ENCODE measurements at places on chromosomes 13 and 19.
A peak's percentile ranks its signal among the peaks of the same experiment; 100 is the strongest.

DNA sequence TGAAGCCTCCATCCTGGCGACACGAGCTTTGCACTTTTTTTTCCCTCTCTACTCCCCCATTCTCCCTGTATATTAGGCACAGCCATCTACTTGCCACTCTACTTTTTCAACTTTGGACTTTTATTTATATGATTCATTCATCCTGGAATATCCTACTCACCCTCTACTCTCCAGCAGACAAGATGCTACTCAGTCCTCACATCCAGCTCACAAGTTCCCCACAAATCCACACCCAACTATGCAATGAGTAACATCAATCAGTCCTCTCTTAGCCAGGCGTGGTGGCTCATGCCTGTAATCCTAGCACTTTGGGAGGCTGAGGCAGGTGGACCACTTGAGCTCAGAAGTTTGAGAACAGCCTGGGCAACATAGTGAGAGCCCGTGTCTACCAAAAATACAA is 23.9 kb upstream of the URAD start:
- no peak for DNase-seq

DNA sequence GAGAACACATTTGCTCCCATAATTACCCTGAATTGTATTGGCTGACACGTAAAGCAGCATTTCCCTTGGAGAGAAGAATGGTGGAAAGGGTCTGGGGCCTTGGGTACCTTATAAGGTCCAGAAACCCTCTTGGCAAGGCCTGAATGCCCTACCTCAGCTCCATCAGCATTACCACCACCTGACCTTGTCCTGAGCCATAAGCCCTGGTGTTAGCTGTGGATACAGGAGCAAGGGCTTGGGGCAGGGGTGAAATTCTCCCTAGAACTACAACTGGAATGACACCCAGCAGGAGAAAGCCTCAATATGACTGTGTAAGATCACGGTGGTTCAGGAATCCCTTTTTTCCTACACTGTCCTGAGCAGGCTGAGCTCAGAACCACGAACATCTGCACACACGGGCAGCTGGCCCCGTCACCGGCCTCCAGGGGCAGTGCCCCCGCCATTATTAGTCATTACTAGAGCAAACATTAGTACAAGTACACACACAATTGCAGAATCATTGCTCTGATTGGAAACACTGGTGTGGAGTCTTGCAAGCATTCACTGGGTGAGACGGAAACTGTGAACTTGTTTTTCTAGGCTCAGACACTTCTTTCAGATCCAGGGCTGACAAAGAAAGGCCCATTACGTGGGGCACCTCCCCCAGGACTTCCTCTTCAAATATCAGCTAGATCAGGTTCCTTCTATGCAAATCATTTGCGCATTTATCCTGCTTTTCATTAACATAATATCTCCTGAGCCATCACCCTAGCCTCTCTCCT is 26.8 kb upstream of the MTIF3 start:
- DNase-seq: no peak

- DNase-seq: no peak
Observed at GRCh38 chr19:5557691-5558090, 10.1 kb downstream of the TINCR start.

DNA sequence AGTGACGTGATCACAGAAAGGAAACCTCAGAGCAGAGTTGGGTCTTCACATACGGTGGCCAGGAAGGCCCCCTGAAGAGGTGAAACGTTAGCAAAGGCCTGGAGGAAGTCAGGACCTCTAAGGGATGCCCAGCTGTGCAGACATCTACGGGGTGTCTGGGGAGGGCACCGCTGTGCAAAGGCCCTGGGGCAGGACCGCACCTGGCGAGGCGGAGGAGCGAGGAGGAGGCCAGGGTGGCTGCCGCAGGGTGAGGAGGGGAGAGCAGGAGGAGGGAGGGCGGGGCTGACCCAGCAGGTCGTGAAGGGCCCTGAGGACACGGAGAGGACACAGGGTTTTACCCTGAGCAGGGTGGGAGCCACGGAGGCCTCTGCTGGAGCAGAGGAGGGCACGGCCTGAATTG is 11.8 kb upstream of the MADCAM1 start:
- no peak for DNase-seq

DNA sequence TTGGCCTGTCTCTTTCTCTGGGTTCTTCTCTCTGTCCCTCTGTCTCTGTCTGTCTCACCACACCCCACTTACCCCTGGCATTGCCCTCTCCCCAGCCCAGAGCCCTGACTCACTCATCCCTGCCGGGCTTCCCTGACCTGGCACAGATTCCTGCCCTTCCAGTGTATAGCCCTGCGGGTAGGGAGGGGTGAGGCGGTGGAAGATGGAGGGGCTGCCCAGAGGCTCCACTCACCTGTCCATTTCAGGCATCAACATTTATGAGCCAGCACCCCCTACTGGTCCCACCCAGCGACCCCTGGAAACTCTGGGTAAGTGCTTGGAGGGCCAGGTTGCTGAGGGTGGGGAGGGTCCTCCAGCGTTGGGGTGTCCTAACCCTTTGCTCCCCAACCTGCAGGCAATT is 1.0 kb downstream of the NCCRP1 start:
- no peak for DNase-seq

- DNase-seq: peak; percentile 76
Observed at GRCh38 chr19:57191141-57192076, at the start of gene ZNF264. Gene ZNF264 (plus strand): TSS chr19:57191500. CDS start chr19:57191914, 414 bp downstream.

DNA sequence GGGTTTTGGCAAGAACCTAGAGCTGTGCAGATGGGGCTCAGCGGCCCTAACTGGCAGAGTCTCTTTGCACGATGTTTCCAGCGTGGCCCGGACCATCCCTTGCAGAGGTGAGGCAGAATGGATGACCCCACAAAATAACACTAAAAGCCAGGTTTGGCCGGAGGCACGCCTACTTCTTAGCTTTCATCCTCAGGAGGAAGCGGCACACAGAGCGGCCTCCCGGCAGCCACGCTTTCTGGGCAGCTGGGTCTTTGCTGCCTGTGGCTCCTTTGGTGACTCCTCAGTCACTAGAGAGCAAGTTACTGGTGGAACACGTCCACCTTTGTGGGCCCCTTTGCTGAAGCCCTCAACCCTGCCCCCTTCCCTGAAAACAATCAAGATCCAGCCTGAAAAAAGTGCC is 25.2 kb downstream of the TEX29 start:
- no peak for DNase-seq

- no peak for DNase-seq
Observed at GRCh38 chr13:72384186-72384823, 343.1 kb downstream of the MZT1 start.

GRCh38 chr13:109209526-109209925 is 576.9 kb downstream of the IRS2 start:
- no peak for DNase-seq

- DNase-seq: no peak
Observed at GRCh38 chr19:18480006-18480691, 41.7 kb downstream of the ELL start.

DNA sequence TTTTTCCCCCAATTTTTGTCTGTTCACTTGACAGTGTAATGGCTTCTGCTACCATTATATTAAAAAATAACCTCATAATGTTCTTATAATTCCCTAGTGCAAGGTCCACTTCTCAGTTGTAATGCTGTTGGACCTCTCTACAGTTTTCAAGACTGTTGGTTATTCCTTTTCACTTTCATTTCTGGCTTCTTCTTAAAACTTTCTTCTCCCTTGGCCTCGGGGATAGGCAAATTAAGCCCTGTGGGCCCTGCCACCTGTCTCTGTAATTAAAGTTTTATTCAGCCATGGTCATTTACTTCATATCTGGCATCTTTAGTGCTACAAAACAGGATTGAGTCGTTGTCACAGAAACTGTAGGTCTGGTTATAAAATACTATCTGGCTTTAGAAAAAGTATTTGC is 313.5 kb downstream of the KLF12 start:
- no peak for DNase-seq

All from stimulated activated CD8-positive, alpha-beta memory T cell treated with anti-CD3 and anti-CD28 coated beads, Interleukin-15, amount 100 ng/mL, for 4 hours (primary cell).